ENCODE measurements at places on chromosomes 2 and 18.

DNA sequence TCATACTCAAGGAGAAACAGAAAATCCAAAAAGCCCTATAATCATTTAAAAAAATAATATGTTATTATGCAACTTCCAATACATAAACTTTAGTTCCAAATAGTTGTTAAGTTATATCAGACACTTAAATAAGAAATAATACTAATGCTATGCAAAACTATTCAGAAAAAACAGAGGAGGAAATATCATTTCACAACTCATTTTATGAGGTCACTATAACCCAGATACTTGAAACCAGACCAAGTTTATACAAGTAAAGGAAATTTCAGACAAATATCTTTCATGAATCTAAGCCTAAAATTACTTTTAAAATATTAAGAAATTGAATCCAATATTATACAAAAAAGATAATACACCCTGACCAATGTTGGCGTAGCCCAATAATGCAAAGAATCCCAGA is 260.8 kb downstream of the CD226 start:
- DNase-seq: no peak

GRCh38 chr18:27855486-27855885 is 321.4 kb downstream of the CDH2 start:
- DNase-seq: no peak

DNA sequence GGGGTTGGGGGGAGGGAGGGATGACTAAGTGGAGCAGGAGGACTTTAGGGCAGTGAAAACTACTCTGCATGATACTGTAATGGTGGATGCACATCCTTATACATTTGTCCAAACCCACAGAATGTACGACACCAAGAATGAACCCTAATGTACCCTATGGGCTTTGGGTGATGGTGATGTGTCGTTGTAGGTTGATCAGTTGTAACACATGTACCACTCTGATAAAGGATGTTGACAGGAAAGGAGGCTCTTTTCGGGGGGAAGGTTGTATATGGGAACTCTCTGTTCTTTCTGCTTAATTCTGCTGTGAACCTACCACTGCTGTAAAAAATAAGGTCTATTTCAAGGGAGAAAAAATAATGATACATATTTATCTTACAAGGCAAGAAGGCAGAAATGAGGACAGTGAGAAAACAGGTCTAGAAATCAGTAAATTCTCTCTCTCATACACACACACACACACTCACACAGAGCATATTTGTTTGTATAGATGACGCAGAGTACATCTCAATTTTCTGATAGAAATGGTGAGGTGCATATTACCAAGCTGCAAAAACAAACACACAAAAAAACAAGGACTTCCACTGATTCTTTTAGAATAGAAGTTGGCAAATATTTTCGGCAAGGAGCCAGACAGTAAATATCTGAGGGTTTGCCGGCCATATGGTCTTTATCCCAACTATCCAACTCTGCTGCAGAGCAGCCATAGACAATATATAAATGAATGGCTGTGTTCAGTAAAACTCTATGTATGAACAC is 20.2 kb downstream of the FAM124B start:
- DNase-seq: no peak

GRCh38 chr2:160318218-160318617 is 118.1 kb upstream of the ITGB6 start:
- DNase-seq: no peak

GRCh38 chr2:2318949-2319348 is 12.1 kb downstream of the MYT1L start:
- no peak for DNase-seq

Measured in stimulated activated effector memory CD8-positive, alpha-beta T cell treated with anti-CD3 and anti-CD28 coated beads, Interleukin-12 subunit alpha, Interleukin-12 subunit beta, amount 100 ng/mL, for 72 hours (primary cell).